ENCODE measurements at places on chromosomes 7 and 10.

GRCh38 chr7:135825406-135825805 is 76.8 kb upstream of the FAM180A start:
- no peak for DNase-seq

DNA sequence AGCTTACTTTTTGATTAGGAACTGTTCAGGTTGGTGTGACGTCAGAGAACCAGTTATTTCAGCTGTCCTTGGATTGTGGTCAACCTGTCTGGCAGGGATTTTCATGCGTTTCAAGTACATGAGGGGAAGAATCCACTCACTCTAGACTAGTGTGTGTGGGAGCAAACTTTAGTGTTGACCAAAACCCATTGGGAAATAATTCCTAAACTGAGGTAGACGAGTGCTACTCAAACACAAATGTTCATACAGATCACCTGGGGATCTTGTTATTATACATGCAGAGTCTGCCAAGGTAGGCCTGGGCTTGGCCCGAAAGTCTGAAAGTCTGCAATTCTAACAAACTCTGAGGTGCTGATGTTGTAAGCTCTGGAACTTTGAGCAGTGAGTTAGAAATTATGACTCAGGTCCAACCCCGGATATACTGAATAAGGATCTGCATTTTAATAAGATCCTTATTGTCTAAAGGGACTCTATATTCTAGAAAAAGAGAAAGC is 111.1 kb upstream of the CREB5 start:
- DNase-seq = no peak

- DNase-seq = no peak
Measured at GRCh38 chr10:89522463-89522862, 12.9 kb downstream of the SLC16A12 start.

- DNase-seq = no peak
Measured at GRCh38 chr10:118546479-118546878, 49.0 kb downstream of the PRLHR start.

DNA sequence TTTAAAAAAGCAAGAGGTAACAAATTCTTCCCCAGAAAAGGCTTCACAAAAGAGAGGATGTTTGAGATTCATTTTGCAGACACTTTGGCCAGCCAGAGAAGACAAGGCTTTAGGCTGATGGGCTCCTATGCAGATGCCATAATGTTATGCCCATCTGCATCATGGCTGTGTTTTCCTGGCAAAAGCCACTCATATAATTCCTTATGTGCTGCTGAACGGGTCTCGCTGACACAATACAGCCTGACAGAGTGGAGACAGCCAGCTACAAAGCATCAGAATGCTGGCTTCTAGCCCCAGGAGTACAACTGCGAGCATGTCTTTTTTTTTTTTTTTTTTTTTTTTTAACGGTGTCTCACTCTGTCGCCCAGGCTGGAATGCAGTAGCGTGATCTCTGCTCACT is 1157.4 kb upstream of the AUTS2 start:
- DNase-seq = no peak

DNA sequence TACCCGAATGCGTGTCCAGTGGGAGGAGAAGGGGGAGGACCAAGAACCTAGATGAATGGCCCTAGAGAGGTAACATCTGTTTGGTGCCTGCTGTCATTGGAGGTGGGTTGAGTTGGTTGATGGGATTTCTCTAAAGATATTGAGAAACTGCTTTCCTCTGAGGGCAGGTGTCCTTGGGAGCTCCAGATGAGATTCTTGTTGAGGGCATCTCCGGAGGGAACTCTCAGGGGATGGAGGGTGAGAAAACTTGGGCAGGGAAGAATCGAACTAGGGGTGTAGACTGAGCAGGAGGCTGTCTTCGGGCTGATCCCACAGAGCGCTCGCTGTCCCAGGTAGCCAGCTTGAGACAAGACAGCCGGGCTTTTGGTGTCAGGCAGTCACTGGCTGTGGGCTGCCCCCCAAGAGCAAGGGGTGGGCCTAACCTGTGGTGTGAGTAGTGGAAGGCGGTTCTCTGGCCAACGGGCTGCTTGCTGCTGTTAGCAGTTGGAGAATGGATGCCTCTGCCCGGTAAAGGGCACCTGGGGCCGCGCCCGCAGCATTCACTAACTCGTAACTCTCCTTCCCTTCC is 3.7 kb downstream of the IRF5 start:
- no peak for DNase-seq

DNA sequence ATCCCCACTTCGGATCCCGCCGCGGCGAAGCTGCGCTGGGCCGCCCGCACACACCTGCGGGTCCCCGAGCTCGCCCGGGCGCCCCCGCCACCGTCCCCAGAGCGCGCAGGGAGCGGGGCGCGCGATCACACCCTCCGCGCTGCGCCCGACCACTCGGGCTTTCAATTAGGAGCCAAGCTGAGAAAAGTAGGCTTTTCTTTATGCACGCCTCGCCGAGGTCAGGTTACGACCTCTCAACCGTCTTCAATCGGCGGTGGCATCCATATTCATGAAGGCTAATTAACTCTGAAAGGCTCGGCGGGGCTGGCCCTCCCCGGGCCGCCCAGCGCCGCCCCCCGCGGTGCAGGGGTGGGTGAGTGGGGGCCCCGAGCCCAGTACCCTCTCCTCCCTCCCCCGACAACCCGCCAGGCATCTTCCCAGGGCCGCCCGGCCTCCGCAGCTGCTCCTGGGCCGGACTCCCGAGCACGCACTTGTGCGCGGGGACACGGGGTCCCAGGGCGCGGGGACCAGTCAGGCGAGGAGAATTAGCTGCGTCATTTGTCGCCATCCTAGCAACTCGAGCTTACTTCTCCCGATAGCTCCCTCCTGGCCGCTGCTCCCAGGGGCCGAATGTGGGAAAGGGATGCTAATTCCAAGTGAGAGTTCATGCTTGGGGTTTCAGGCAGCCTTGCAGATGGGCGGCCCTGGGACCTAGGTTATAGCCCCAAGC is 155.5 kb upstream of the LYZL2 start:
- peak; percentile 28 for DNase-seq

All from CD4-positive, alpha-beta T cell treated with Interleukin-17A for 1 hour (primary cell).